NCI-H82 (cell line): ENCODE measurements at places on chromosomes 1 and 21.

- DNase-seq: no peak
These were observed 135.1 kb downstream of the RPS6KC1 start for GRCh38 chr1:213186168-213186567.

DNA sequence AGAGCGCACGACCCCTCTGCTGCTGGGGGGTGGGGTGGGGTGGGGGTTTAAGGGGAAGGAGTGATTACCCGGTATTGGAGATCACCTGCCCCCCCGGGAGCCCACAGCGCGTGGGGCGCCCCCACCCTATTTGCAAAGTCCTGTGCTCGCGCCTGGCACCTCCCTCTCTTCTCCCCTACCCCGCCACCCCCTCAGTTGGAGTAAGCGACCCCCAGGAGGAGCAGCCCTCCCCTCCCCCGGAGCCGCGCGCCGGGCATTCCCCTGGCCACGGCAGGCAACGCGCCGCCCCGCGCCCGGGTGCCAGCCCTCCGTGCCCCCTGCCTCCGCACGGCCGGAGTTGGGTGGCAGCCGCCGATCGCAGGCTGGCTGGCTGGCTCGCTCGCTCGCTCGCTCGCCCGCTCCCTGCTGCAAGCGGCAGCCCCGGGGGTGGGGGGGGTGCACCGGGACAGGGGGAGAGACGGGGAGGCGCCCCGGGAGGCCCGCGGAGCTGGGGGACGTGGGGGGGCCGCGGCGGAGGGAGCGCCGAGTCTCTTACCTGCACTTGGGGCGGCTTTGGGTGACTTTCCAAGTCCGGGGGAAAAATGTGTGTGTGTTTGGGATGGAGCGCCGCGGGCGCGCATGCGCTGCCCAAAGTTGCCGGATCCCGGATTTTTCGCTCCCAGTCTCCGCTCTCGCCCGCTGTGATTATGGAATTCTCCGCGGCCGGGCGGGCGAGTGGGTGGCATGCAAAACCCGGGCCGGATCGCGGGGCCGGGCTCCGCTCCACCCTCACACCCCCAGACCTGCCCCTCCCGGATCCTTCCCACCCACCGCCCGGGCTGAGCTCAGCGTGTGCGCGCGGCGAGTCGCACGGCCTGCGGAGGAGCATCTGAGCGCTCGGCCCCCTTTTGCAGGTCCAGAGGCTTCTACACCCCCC is at the start of gene CASZ1:
Gene CASZ1, minus strand, starts transcription at position 618 of the 916 bp plus-strand sequence. CDS start 102,757 bp downstream, outside the sequence.
- peak; percentile 97 for DNase-seq

GRCh38 chr1:223718850-223719249 is 6.5 kb downstream of the CAPN2 start:
- DNase-seq: no peak

DNA sequence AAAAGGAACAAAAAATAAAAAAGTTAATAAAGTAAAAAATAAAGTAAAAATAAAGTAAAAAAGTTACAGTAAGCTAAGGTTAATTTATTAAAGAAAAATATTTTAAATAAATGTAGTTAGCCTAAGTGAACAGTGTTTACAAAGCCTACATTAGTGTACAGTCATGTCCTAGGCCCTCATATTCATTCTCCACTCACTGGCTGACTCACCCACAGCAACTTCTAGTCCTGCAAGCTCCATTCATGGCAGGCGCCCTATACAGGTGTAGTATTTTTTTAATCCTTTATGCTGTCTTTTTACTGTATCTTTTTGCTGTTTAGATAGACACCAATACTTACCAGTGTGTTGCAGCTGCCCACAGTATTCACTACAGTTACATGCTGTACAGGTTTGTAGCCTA is 12.4 kb downstream of the ADAR start:
- no peak for DNase-seq

DNA sequence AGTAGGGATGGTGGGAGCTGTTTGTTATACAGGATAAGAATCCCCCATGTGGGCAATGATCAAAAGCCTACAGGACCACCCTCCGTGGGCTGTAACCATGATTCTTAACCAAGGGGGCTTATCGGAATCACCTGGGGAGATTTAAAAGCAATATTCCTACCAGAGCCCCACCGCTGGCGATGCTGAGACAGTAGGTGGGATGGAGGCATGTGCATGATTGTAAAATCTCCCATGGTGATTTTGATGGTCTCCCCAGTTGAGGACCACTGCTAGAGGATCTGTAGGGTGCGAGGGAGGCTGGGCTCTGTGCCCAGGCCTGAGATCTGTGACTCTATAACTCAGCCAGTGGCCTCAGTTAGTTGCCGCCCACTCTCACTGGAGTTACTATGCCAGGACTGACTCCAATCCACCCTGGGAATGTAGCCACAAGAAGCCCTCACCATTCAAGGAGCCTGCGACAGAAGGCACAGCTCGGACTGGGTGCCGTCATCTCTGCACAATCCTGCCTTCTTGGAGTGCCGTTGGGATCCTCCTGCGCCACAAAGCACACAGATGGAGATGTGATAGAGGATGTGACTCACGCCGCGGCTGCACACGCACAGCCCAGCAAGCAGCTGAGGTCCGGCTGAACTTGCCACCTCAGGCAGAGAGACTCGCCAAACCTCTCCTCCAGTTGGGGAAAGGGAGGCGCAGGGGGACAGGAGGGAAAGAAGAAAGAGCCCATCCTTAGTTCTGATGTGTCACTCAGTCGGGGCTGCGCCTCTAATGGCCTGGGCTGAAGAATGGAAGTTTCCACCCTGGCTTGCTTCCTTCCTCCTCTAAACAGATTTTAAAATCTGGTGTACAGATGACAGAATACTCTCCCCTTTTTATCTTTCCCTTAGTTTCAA is 26.5 kb downstream of the AKNAD1 start:
- DNase-seq: peak; percentile 41

- DNase-seq: no peak
These were observed 111.6 kb downstream of the ITSN1 start for GRCh38 chr21:33753886-33754285.

DNA sequence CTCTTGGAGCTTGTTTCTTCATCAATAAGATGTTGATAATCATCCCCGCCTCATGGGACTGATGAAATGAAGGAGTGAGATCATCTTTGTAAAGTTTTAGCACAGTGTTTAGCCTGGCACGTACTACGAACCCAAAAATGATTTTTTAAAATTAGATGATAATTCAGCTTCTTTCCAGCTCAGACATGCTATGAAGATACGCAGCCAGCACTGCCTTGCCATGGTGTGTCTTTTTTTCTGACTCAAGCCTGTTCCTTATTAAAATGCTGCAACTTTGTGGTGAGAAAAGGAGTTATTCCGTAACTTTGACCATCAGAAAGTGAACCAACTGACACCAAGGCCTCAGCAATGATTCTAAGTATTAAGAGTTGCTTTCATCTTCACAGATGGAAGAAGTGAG is 269.0 kb downstream of the LTN1 start:
- DNase-seq: no peak

GRCh38 chr21:14358775-14359174 is 24.2 kb downstream of the HSPA13 start:
- no peak for DNase-seq

DNA sequence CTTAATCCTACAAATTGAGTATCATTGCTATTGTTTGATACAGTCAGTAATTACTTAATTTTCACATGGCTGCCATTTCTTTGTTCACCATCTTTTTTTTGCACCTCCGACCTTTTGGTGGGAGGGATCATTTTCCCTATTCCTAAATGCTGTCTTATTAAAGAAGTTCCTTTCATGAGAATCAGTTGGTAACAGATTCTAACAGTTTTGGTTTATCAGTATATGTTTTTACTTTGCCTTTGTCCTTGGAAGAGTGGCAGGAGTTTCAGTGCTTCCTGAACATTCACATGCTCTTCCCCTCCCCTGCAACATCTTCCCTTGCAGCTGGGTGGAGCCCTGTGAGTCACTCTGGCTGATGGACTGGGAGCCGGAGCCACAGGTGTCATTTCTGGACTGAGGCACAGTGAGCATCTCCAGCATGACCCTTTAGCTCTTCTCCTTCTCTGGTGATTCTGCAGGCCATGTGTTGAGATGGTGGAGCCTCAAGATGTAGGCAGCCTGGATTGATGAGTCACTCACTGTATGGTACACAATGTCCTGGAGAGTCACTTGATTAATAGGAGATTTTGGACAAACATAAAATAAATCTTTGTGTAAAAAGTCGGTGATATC is 217.7 kb downstream of the URB2 start:
- peak; percentile 66 for DNase-seq

DNA sequence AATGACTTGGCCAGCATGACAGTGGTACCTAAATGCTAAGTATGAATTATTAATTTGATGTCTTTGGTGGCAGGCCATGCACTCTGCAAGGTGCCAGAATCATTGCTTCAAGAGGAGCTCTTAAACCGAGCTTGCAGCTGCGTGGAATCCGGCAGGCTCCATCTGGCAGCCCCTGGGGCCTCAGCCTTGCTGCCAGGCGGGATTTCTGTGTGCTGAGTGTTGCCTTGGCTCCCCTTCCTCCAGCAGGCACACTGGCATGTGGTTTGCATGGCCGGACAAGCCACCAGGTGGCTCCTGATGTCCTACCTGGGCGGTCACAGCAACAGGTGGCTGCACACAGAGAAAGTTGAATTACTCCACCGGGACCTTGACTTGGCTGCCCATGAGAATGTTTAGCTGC is 155.4 kb downstream of the URB2 start:
- peak; percentile 22 for DNase-seq

GRCh38 chr1:200296091-200296661 is 113.7 kb downstream of the ZNF281 start:
- DNase-seq: no peak

DNA sequence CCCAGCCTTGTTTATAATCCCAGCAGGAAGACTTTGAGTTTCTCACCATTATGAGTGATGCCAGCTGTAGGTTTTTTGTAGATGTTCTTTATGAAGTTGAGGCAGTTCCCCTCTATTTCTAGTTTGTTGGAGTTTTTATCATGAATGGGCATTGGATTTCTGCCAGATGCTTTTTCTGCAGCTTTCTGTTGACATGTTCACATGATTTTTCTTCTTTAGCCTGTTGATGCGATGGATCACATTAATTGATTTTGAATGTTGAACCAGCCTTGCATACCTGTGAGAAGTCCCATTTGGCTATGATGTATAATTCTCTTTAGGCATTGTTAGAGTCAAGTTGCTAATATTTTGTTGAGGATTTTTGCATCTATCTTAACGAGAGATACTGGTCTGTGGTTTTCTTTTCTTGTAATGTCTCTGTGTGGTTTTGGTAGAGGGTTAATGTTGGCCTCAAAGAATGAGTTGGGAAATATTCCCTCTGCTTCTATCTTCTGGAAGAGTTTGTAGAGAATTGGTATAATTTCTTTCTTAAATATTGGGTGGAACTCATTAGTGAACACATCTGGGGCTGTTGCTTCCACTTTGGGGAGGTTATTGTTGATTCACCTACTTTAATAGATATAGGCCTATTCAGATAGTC is 33.2 kb downstream of the ZBTB40 start:
- no peak for DNase-seq

DNA sequence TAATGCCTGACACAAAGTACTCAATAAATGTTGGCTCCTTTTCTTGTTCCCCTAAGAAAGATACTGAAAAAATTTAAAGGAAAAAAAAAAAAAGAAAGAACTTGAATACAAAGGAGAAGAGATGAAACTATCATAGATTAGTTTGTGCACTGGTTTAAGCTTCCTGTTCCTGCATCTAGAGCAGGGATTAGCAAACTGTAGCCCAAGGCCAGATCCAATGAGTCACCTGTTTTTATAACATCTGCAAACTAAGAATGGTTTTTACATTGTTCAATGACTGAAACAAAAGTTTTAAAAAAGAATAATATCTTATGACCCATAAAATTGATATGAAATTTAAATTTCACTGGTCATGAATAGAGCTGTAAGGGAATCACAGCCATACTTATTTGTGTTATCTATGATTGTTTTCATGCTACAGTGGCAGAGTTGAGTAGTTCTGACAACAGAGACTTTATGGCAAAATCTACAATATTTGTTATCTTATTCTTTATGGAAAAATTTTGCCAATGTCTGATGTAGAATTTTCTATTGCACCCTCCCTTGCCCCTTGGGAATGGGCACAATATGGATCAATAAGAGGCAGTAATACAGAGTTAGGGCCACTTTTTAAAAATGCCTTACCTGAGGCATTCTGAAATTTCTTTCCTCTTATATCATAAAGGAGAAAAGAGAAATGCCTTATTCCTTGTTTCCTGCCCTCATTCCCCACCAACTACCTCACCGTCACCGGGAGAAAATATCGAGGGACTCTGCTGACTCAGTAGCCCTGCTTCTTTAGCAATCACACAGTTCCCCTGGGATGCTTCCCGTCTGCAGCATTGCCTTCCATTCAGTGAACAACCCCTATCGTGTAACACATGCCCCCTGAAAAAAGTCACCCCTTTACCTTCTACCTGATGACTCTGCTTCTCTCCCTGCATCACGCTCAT is 50.6 kb downstream of the WDR64 start:
- no peak for DNase-seq
